ENCODE measurements at places on chromosomes 3 and 15.

DNA sequence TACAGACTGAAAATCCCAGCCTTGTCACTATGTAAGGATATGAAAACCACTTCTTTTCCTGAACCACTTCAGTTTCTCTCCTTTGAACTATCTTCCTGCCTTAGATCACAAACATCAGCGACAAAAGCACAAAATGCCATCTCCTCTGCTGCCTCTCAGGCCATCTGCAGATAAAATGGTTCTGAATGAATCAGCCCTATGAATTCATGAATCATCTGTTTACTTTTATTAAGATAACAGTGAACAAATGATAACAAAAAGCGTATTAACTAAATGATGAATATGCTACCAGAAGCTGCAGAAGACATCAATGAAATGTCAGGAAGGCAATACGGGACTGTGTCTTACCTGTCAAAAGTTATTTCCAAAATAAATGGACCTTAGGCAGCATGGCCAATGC, 928.1 kb downstream of the ROBO1 start:
- no peak for DNase-seq

- DNase-seq, result no peak
These were observed 53.3 kb downstream of the PPP2R3A start for GRCh38 chr3:136018876-136019275.

GRCh38 chr3:21405671-21406667, 345.0 kb downstream of the ZNF385D start:
- DNase-seq, result no peak

GRCh38 chr15:47945872-47946650, 174.7 kb upstream of the SLC24A5 start:
- no peak for DNase-seq

- no peak for DNase-seq
These were observed 219.3 kb upstream of the TTC14 start for GRCh38 chr3:180382638-180383180.

DNA sequence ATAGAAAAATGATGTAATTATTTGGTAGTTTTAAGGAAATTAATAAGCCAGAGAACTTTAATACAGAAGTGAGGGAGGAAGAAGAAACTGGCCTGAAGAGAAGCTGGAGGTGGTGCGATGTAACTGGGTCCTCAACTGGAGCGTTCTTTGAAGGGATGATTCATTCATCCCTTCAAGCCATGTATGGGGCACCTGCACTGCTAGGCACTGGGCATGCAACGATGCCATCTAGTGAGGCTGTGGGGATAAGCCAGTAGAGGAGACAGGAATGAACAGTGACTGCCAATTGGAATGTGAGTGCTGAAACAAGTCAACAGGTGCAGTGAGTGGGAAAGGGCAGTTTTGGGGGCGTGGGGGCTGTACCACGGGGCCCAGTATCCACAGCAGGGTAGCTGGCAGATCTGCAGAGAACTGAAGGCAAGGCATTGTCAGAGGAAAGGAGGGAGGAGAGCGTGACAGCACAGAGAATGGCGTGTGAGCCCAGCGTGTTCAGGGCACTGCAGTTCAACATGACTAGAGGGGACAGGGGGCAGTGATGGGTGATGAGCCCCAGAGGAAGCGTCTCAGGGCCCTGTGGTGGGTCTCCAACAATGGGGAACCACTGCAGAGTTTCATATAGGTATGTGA, 3.8 kb upstream of the KIF23 start:
- peak; percentile 44 for DNase-seq

DNA sequence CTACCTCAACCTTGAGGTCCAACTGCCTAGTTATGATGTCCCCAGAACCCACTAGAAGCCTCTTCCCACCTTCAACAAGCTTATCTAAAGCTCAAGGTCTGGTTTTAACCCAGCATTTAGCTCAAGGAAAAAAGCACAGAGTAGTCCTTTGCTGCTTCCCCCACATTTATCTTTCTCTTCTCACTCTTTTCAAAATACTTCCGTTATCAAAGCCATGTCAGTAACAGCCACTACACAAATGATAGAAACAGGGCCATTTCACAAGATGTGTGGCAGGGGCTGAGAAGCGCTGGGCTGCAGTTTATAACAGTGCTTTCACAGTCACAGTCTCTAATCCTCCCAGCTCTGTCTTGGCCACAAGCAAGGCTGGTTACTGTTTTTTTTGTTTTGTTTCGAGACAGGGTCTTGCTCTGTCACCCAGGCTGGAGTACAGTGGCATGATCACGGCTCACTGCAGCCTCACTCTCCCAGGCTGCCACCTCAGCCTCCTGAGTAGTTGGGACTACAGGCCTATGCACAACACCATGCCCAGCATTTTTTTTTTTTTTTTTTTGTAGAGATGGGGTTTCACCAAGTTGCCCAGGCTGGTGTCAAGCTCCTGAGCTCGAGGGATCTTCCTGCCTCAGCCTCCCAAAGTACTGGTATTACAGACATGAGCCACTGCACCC, 218.8 kb downstream of the OSBPL10 start:
- DNase-seq, result no peak

GRCh38 chr3:134879990-134880389, 84.9 kb downstream of the EPHB1 start:
- DNase-seq, result no peak

- DNase-seq, result no peak
These were observed 15.0 kb downstream of the SNAPC5 start for GRCh38 chr15:66482539-66482938.

- DNase-seq, result no peak
These were observed 38.6 kb downstream of the GASK1A start for GRCh38 chr3:43017593-43018195.

DNA sequence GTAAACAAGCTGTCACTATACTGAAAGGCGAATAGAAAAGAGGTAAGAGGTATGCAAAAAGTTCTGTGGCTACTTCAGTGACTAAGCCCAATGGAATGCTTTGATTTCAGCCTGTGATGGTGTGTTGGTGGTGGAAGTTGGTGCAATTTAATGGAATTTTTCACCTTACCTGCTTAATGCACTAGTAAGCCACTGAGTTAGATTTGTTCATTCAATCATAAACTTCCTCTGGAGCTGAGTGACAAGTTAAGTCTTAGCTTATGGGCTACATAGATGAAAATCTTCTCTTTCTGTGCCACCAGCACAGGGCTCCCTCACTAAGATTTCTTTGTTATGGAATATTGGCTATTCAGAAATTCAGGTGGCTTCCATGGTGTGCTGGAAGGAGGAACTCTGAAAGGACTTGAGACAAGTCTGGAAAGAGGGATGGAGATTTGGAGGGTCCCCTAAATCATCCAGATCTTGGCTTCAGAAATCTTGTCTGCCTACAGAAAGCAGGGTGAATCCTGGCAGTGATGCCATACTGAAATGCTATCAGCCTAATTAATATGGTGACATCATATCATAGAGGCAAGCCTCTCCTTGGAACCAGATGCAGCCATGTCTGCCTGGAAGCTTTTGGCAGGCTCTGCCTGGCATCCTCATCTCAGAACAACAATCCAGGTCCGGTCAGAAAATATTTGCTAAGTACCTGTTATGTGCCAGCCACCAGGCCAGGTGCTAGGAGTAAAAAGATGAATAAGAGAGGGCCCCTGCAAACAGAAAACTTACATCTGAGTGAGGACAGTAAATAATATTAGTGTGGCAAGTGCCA, 8.1 kb upstream of the GAP43 start:
- no peak for DNase-seq

DNA sequence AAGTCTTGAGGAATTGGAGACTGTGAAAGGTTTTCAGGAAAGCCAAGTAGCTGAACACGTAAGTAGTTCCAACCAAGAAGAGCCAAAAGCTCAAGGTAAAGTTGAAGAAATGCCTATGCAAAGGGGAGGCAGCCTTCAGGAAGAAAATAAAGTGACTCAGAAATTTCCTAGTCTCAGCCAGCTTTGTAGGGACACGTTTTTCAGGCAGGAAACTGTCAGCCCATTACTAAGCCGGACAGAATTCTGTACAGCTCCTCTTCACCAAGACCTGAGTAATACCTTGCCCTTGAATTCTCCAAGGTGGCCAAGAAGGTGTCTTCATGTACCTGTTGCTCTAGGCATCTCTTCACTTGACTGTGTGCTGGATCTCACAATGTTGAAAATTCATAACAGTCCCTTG, 48.6 kb downstream of the CDAN1 start:
- DNase-seq, result no peak

DNA sequence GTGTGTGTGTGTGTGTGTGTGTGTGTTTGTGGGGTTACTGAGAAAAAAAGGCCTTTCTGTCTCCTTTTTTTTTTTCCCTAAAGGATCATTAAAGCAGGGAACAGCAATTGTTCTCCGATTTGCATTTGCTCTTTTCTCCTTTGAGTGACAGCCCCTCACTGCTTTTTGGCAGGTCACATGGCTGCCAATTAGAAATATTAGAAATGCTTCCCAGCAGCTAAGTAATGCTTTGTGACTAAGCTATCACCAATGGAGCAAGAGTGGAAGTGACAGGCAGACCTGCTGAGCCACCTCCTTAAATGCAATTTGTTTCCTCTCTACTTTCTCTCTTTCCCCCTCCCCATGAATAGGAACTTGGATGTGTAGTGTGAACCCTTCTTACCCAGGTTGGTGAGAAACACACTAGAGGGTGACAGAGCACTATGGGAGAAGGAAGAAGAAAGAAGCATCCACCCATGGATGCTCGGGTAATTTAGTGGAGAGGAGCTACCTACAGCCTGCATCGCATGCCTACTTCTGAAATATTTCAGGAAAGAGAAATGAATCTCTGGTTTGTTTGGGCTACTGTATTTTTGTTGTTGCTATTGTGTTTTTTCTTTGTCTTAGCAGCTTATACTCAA, 165.2 kb upstream of the PDZRN3 start:
- no peak for DNase-seq

GRCh38 chr15:41658689-41659088, 1.5 kb upstream of the MGA start:
- DNase-seq, result no peak

- DNase-seq, result no peak
These were observed 24.8 kb upstream of the CMTM7 start for GRCh38 chr3:32366638-32367397.

DNA sequence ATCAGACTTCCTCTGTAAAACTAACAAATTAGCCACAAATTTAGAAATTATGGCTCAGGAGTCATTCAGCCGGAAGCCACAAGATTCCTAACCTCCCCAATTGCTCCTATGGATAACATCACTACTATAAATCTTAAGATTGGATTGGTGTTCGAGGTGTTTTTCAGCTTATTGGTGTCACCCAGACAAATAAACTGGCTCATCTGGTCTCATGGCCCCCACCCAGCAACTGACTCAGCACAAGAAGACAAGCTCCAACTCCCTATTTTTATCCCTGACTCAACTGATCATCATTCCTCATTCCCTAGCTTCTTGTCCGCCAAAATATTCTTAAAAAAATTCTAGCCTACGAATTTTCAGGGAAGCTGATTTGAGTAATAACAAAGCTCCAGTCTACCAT, 135.1 kb upstream of the STRIT1 start:
- no peak for DNase-seq

DNA sequence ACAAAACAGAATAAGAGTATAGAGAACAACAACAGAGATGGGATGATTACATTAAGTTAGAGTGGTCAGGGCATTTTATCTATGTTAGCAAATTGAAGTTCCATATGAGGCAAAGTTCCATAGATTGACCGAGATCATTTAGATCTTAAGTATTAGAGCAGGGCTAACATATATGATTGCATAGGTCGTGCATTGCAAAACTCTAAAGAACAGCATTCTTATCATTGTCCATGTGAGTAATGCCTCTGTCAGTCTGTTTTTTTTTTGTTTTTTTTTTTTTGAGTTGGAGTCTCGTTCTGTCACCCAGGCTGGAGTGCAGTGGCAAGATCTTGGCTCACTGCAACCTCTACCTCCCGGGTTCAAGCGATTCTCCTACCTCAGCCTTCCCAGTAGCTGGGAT, 341.7 kb upstream of the KCNH8 start:
- no peak for DNase-seq

DNA sequence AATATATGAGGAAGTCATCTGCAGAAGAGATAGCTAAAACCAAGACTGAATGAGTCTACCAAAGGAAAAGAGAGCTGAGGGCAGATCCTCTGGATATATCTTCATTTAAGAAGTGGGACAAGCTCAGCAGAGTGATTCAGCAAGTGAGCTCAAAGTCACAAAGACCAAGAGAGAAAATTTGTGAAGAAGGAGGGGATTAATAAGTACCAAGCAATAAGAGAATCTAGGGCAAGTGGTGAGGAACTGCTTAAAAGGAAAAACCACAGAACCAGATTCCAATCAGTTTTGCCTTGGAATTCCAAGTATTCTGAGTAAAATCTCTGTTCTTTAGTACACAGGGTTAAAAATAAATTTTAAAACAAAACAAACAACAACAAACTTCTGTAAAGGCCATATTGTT, 3.6 kb downstream of the EHHADH start:
- no peak for DNase-seq

- no peak for DNase-seq
These were observed 192.4 kb upstream of the IL12A start for GRCh38 chr3:159796226-159796625.

DNA sequence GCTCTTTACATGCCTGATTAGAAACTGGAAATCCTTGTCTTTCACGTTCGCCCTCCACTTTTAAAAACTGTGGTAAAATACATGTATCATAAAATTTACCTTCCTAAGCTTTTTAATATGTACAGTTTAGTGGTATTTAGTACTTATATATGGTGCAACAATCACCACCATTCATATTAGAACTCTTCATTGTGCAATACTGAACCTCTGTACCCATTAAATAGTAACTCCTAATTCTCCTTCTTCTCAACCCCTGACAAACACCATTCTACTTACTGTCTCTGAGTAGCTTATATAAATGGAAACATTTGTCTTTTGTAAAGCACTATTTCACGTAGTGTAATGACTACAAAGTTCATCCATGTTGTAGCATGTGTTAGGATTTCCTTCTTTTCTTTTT, 28.2 kb downstream of the GRM2 start:
- DNase-seq, result no peak

DNA sequence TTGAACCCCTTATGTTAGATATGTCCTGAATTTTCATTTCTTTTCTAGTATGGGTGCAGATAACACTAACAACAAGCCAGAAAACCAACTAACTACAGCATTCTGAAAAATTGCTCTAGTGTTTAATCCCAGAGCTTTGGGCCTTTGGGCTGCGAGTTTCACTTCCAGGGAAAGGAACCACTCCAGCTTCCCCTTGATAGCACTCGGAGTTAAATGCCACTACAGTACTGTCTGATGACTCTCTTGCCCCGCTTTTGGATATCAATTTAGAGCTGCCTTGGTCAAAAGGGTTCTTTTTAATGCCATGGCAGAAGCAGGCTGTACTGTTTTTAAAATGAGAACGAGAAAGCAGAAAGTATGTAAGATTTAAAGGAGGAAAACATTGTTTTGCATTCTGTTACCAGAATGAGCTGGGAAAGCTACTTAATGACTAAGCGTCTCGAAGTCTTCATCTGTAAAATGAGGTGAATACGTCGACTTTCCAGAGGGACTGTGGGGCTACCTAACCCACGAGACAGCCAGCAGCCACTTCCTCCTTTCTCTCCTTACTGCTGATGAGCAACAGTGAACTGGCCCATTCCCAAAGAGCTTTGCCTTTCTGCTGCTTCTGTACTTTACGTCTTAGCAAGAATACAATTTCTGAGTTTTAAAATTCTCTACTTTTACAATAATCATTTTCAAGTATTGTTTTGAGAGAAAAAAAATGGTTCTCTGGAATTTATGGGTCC, 299.3 kb upstream of the LYSMD4 start:
- no peak for DNase-seq

All from stimulated activated CD8-positive, alpha-beta memory T cell treated with anti-CD3 and anti-CD28 coated beads, Interleukin-4, amount 100 ng/mL, for 48 hours (primary cell).